SJSA1 (cell line): ENCODE measurements at places on chromosomes 6 and 20. TPM values are rescaled to one million over a fixed set of nuclear protein-coding genes. Genes with fewer than 3 reads are reported as not detected.

TENT5A gene
- total RNA-seq = 12.0 and 12.8 TPM in 2 replicates

DNA sequence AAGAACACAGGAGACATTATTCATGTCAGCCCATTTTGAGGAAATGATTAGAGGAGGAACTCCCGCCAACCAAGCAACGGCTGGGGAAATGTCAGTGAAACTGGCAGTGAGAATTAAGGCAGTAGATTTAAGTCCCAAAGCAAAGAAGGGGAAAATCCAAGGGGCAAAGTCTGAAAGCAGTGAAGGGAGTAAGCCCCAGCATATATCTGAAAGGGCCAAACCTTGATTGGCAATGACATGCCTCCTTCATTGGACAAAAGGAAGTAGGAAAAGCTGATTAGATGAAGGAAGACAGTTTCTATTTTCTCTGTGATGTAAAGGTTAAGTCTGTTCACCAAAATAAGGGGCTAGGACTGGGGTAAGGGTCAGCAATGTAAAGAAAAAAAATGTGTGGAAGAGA lies 190.3 kb downstream of the RNF144B start:
- no peak for DNase-seq

- no peak for DNase-seq
Observed at GRCh38 chr6:157789297-157789696, 33.7 kb upstream of the SNX9 start.

GRCh38 chr20:45972500-45973183 lies 639 bp upstream of the ZNF335 start:
- no peak for DNase-seq

GRIK2 gene
- 0.97 and 2.3 TPM in 2 replicates for total RNA-seq

CEP250 gene
- 8.7 and 13.3 TPM in 2 replicates for total RNA-seq

DNA sequence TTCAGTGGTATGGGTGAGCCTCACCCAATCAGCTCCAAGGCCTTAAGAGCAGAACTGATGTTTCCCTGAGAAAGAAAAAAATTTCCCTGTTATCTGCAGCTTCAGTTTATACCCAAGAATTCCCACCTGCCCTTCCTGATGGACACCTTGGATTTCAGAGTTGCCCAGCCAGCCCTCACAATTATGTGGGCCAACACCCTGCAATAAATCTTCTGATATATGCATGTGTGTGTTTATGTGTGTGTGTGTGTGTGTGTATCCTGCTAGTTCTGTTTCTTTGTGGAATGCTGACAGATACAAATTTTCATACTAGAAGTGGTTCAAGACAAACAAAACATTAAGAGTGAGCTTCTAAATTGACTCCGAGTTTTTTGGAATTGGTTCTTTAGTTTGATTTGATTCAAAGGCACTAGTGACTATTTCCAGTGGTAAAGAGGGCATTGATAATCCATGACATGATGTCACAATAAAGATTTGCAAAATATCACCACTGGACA lies 246.6 kb upstream of the BTBD3 start:
- DNase-seq = no peak

DNA sequence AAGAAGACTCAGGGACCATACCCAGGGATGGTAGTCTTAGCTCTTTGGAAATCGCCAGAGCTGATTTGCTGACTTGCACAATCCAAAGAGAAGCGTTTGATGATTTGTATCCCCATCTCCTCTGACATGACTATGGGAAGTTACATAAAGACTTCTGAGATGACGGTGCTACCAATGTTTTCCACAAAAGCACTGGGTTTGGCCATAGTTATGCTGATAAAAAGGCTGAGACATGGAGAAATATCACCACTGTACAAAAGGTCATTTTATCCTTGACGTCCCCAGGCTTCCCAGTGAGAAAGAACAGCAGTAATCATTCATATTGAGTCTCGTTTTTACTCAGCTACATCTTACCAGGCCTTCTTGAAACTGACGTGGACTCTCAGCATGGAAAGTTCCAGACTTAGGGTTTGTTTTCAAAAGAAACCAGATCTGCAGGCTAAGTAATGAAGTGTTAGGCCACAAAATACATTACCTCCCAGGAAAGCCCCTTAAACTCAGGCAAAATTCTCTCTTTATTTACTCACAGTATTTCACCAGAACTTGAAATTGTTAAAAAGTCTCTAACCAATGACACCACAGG lies 370.3 kb upstream of the JARID2 start:
- DNase-seq = no peak

DNA sequence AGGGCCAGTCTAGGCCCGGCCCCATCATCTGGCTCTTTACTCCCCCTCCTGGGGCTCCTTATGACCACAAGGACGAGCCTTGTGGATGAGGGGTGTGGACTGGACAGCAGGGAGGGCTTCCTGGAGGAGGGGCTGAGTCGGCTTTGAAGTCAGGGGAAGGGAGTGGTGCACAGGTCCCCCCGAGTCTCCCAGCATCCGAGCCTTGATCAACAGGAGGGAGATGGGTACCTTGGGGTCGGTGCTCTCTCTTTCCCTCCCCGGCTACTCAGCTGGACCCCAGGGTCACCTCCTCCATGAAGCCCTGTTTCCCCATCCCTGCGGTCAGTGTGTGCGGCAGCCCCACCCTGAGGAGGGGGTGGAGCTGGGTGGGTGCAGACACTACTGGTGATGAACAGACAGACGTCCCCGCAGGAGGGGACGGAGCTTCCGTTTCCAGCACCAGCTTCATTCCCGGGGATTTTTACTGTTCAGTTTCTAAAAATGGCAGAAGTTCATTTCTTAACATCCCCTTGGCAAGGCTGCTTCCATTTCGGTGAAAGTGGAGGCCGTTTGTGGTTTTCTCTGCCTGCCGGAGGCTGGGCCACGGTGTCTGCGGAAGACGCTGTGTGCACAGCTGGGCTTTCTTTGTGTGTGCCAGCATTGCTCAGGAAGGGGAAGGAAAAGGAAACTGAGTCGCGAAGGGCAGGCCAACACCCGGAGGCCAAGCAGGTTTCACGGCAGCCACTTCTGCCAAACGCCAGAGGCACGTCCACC lies 19.6 kb downstream of the NTSR1 start:
- DNase-seq = no peak

KCNQ2 gene
- total RNA-seq = not detected in 2 replicates

DNA sequence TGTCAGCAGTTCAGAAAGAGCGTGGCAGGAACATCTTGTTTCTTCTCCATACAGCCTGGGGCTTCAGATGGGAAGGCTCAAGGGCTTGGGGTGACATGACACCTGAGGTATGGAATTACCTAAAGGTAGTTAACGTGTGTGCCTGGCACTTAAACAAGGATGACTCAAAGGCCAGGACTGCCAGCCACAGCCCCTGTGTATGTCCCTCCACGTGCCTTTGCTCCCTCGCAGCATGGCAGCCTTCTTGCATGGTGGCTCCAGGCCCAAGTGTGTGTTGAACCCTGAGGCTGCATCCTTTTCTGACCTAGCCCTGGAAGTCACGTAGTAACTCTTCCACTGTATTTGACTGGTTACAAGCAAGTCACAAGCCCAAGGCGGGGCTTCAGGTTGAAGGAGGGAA lies 33.6 kb upstream of the MYL9 start:
- DNase-seq = no peak

CHD6 gene
- total RNA-seq = 17.5 and 20.9 TPM in 2 replicates

DNA sequence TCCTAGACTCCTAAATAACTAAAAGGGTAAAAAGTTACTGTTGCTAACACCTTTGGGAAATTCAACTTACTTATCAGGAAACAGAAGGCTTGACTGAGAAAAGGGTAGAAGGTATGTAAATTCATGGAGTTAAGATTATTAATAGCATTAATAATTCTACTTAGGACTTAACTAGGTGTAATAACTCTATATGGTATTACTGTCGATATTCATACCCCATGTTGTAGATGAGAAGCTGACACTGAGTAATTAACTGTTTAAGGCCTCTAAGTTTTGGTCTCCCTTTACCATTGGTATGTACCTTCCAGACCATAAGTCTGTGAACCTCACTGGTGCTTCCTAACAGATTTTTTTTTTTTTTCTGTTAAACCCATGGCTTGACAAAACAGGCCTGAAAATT lies 15.4 kb downstream of the GLO1 start:
- DNase-seq = no peak

- DNase-seq = no peak
Observed at GRCh38 chr6:144340541-144341371, 55.6 kb downstream of the UTRN start.

MARCKS gene
- total RNA-seq = 148 and 159 TPM in 2 replicates

ASIP gene
- total RNA-seq = not detected in 2 replicates

GRCh38 chr6:110520209-110520965 lies 44.0 kb upstream of the SLC22A16 start:
- DNase-seq = no peak

GRCh38 chr20:39163993-39164392 lies 201.8 kb downstream of the DHX35 start:
- no peak for DNase-seq

TFEB gene
- total RNA-seq = 3.4 and 6.5 TPM in 2 replicates
